ENCODE measurements at places on chromosomes 3 and 15.

DNA sequence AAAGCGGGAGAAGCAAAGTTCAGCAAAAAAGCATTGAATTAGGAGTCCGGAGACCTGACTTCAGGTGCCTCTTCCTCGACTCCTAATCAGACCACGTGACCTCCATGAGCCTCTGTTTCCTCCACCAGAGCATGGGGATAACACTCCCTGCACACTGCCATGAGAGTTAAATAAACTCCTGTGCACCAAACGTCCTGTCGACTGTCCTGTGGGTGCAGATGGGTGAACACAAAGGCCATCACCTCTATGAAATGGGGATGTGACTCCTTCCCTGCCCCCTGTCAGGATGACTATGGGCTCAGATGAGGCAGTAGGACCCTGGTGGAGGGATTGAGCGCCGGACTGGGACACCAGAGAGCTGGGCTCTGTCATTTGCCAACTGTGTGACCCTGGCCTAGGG, 13.5 kb upstream of the TSPAN3 start:
- DNase-seq, result no peak

DNA sequence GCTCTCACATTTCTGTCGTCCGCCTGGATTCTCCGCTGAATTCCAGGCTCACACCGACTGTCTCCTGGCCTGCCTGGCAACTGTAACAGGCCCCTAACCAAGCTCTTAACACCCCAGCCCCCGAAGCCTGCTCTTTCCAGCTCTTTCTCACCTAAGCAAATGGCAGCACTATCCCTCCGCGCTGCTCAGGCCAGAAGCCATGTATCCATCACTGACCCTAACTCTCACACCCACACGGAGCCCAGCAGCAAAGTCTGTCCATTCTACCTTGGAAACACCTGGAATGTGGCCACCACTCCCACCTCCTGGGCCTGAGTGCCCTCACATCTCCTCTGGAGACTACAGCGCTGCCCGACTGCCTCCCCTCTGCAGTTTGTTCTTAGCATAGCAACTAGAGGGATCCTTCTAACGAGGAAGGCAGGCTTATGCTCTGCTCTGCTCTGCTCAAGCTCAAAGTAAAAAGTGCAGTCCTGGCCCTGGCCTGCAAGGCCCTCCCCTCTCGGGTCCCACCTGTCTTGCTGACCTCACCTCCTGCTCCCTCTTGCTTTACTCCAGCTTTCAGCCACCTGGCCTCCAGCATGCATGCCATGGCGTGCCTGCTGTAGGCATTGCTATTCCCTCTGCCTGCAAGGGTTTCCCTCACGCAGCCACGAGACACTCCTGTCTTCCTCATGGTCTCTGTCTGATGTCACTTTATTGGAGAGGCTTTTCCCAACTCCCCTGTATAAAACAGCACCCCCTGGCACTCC, 27.2 kb downstream of the FEM1B start:
- DNase-seq, result no peak

GRCh38 chr15:35850284-35850683, 304.3 kb upstream of the DPH6 start:
- DNase-seq, result no peak

GRCh38 chr3:122233101-122233952, 49.9 kb downstream of the CASR start:
- no peak for DNase-seq

All from mesothelial cell of epicardium (in vitro differentiated cells).